Glomerular endothelial cell (primary cell): ENCODE measurements at places on chromosomes 16 and 17. TPM values are rescaled to one million over a fixed set of nuclear protein-coding genes. Genes with fewer than 3 reads are reported as not detected.

GRCh38 chr16:82660075-82660645 is 33.4 kb downstream of the CDH13 start:
- no peak for DNase-seq

DNA sequence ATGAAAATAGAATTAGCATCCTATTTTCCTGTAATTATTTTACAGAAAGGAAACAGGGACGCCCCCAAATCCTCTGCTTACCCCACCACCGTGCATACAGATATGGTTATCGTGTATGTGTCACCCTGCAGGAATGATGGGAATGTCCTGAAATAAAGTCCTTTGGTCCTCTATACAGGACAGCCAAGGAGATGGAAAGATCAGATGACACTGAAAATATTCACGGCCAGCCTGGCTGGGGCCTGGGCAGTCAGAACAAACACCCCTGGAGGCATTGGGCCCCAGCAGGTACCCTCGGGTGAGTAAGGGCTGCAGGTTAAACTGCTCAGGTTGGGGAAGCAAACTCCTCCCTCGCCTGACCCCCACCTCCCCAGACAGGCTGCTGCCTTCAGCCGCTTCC is 368.0 kb downstream of the FOXL1 start:
- DNase-seq: no peak

GRCh38 chr16:22799113-22799512 is 14.8 kb upstream of the HS3ST2 start:
- no peak for DNase-seq

- no peak for DNase-seq
These were observed 773 bp downstream of the BLTP2 start for GRCh38 chr17:28643983-28644786.

DNA sequence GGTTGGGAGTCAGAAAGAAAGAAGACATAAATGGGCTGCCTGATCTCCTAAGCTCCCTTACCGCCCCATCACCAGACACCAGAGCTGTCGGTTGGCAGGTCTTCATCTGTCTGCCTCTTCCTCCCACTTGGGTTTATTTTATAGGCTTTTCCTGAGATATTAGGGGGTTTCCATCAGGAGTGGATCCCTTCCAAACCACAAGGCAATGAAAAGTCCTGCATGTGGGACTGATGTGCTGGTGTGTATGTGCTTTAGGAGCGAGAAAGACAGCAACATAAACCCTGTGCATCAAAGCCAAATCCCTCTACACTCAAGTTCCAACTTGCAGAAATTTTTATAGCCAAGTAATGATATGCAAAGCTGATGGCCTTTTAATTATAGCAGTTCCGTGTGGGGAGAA is 389.5 kb downstream of the SLC39A11 start:
- DNase-seq: no peak

GRCh38 chr17:8711291-8711690 is 33.3 kb downstream of the CCDC42 start:
- DNase-seq: no peak

- DNase-seq: no peak
These were observed 21.7 kb downstream of the CREBBP start for GRCh38 chr16:3858801-3859200.

DNA sequence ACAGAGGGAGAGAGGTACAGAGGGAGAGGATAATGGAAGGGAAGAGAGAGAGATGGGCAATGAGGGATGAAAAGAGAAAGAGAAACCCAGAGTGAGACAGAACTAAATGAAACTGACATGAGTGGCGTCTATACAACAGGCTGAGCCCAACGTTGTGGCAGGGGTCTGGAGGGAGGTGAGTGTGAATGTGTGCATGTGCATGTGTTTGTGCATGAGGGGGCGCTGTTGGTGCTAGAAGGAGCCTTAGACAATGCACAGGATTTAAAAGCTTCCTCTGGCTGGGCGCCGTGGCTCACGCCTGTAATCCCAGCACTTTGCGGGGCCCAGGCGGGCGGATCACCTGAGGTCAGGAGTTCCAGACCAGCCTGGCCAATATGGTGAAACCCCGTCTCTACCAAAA is 454.8 kb upstream of the CDH11 start:
- DNase-seq: no peak

- DNase-seq: no peak
These were observed 688.8 kb upstream of the SALL1 start for GRCh38 chr16:51839727-51840462.

DNA sequence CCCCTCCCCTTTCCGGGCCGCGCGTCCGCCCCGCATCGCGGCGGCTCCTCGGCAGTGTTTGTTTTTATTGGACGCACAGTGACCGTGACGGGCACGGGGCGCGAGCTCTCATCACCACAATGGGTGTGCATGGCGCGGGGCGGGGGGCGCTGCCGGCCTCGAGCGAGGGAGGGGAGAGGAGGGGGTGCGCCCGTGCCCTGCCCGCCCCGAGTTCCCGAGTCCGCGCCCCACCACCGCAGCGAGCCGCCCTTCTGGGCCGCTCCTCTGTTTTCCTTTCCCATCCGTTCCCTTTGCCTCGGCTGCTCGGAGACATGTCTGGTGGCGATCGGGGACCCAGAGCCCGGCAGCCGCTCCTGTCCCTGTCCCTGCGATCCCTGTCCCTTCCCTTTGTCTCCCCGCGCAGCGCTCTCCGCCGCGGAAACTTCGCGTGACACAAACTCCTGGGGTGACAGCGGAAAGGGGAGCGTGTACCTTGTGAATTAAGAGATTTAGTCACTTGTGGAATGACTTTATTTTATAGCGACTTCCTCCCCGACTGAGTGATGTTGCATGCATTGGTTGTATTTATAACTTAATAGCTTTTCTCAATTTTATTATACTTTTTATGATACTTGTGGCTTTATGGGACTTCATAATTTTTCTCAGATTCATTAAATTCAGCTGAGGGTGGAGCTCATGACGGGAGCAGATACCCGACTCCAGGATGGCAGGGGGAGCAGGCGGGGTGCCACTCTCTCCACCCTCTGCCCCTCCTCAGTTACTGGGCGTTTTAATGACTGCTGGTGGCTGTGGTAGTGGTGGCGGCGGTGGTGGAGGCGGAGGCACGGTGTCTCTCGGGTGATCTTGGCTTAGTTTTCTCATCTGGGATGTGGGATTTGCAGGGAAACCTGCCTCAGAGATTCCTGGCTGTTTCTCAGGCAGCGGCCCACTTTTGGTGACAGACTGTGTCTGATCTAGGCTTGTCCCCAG is 40.8 kb downstream of the MRM1 start:
- no peak for DNase-seq

DNA sequence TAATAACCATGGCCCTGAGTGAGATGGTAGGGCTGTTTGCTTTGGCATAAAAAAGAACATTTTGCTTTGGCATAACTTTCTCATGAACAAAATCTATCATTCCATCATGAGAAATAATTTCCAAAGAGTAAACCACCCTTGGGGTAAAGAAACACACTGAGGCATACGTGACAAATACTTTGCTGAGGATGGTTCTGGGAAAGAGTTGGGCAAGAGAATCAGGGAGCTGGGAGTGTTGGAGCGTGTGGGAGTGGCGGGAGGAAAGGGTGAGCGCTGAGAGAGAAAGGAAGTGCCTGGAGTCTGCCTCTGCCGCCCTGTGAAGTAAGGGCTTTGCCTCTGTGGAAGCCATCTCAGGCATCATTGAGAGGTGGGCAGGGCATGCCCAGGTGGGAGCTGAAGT is 60.2 kb upstream of the ARHGAP44 start:
- no peak for DNase-seq

GRCh38 chr16:75789237-75789636 is 62.9 kb upstream of the CPHXL start:
- peak; percentile 29 for DNase-seq

DNA sequence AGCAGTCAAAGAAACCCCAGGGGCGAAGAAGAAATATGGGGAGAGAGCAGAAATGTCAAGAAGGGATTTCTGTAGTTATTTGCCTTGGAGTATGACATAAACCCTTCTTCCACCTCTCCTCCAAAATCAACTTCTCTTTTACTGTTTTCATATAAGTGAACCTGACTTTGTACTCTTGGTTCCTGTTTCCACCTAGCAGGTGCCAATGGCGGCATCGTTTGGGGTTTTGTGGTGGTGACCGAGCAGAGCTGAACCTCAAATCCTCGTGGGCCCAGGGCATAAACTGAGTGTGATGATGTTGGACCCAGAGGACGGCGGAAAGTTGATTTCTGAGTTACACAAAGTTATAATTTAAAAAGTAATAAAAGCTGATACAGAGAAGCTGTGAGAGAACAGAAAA is 39.6 kb upstream of the PSMD7 start:
- DNase-seq: no peak

DNA sequence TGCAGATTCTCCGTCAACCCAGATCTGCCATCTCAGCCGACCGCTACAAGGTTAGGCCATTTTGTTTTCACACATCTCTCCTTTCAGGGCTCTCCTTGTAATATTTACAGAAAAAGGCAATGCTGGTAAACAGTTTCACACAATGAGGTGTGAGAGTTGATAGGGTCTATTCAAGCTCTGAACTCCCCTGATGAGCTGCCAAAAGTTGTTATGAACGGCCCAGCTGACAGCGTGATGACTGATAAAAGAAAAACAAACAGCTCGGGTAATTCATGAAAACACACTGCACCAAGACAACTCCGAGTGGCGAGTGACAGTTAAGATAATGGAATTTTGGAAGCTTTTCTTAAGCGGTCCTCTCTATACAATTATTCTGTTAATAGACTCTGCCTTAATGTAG is 68.1 kb upstream of the IRX5 start:
- DNase-seq: no peak

DNA sequence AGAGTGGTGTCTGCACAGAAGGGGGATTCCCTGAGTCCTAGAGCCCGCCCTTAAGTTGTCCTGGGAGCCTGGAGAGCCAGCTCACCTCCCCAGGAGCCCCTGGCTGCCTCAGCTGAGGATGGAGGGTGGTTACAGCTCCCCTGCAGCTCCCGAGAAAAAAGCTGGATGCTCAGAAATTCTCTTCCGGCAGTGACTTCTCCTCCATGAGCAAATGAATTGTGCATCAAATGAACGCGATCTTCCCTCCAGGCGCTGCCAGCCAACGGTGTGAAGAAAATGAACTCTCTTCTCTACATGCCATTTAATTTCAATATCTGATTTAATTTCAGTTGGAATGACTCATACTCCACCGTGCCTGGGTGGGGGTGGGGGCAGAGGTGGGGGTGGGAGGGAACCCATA is 14.3 kb upstream of the C16orf74 start:
- no peak for DNase-seq

- no peak for DNase-seq
These were observed 650 bp downstream of the KIAA0753 start for GRCh38 chr17:6639586-6640535.

- no peak for DNase-seq
These were observed 49.0 kb downstream of the KANSL1 start for GRCh38 chr17:46144246-46144645.

DNA sequence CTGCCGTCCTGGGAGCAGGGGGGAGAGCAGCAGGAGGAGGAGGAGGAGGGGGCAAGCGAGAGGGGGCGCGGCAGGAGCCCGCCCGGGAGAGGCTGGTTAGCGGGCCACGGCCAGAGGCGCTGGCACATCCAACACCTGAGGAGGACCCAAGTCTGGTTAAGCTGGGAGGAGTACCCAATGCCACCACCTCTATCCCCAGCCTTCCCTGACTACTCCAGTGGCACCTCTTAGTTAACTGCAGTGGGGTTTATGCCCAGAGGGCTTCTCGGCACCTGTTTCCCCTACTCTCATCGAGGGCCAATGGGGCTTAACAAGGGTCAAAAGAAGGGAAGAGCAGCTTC is 5.6 kb downstream of the PHOSPHO1 start:
- no peak for DNase-seq

DNA sequence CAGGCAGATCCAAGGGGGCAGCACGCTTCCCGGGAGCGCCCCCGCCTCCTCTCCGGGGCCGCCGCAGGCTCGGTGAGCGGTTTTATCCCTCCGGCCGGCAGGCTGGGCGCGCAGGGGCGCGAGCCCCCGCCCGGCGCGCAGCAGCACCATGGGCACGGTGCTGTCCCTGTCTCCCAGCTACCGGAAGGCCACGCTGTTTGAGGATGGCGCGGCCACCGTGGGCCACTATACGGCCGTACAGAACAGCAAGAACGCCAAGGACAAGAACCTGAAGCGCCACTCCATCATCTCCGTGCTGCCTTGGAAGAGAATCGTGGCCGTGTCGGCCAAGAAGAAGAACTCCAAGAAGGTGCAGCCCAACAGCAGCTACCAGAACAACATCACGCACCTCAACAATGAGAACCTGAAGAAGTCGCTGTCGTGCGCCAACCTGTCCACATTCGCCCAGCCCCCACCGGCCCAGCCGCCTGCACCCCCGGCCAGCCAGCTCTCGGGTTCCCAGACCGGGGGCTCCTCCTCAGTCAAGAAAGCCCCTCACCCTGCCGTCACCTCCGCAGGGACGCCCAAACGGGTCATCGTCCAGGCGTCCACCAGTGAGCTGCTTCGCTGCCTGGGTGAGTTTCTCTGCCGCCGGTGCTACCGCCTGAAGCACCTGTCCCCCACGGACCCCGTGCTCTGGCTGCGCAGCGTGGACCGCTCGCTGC is 832 bp downstream of the CDK5R1 start:
- DNase-seq: no peak

DNA sequence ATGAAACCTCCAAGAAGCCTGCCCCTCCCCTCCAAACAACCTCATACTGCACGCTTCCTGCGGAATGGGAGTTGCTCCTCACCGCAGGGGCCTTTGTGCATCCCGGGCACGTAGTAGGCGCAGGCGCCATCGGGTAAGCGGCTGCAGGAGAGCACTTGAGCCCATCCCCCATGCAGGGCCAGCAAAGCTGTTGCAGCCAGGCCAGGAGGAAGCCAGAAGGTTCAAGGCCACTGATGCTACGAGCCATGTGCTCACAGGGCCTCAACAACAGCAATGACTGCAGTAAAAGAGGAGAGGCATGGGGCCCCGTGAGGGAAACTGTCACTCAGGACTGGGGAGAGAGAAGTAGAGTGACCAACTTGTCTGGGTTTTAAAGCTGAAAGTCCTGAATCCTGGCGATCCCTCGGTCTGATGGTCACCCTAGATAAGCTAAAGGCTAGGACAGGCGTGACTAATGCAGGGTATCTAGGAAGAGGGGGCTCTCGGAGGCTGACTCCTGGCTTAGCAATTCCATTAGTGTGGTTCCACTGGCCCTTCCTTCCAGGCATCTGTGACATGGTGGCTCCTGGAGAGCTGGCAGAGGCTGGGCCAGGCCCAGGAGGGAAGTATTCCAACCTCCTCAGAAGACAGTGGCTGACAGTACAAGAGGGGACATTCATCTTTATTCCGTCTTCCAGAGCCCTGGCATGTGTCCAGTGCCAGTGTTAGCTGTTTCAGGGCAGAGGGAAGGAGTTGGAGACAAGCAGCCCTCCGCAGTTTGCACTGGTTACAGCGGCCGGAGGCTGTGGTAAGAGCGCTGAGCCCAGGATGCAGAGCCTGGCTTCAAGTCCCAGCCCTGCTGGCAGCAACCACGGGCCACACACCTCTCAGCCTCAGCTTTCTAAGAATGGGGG is 20.8 kb downstream of the GOSR2 start:
- DNase-seq: no peak

- no peak for DNase-seq
These were observed 220.6 kb upstream of the ZFHX3 start for GRCh38 chr16:73268366-73268993.

Gene NCBP3
- 23.2 and 25.3 TPM in 2 replicates for total RNA-seq

Gene SLFN12L
- 0.05 TPM in 1 of 2 replicates, not detected in the other for total RNA-seq

Gene CACNA1H
- total RNA-seq: 0.15 and 1.3 TPM in 2 replicates

Gene P2RX5
- 1.2 and 2.9 TPM in 2 replicates for total RNA-seq

Gene PSKH1
- total RNA-seq: 22.4 and 36.7 TPM in 2 replicates

Gene FSCN2
- 0.29 and 0.64 TPM in 2 replicates for total RNA-seq

Gene TSNAXIP1
- 0.39 and 0.88 TPM in 2 replicates for total RNA-seq

Gene AATK
- 7.3 and 8.9 TPM in 2 replicates for total RNA-seq

Gene DNAJA3
- total RNA-seq: 35.2 and 39.8 TPM in 2 replicates

Gene MMP28
- 0.29 and 3.4 TPM in 2 replicates for total RNA-seq

Gene OR1A1
- not detected in 2 replicates for total RNA-seq

Gene GRAP
- total RNA-seq: 77.6 and 87.3 TPM in 2 replicates

Gene CDR2L
- total RNA-seq: 40.7 and 63.5 TPM in 2 replicates
